ENCODE measurements at places on chromosomes 16 and 17. TPM values are rescaled to one million over a fixed set of nuclear protein-coding genes. Genes with fewer than 3 reads are reported as not detected.

Gene ABAT
- total RNA-seq = 7.3 TPM

DNA sequence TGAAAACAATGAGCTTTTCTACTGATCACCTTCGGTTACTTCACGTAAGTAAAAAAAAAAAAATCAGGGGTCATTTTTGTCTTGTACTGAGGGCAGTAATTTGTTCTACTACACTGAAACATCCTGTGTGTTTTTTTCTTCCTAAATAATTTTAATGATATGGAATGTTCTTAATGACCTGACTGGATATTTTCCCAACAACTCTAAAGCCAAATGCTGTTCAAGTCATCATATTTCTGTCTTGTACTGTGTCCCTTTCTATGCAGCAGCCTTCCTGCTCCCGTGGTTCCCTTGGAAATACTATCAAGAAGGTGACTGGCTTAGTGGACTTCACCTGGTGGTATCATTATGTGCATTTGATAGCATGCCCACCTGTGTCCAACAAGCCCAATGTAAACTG is 10.8 kb upstream of the CDR2 start:
- no peak for DNase-seq

DNA sequence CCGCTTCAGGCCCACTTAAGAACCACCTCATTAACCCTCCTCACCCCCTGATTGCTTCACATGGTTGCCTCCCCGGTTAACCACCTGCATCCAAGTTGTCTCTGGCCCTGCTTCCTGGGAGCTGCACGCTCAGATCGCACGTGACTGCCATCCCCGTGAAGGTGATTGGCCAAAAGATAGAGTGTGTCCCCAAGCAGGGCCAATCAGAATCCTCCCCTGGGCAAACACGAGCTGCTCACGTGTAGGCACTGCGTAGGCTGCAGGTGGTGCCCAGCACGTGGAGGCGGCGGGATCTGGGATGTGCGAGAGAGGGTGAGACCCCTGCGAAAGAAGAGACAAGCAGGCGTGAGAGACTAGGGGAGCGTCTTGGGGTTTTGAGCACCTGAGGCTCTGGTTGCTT is 111.8 kb upstream of the CRHR1 start:
- DNase-seq = no peak

DNA sequence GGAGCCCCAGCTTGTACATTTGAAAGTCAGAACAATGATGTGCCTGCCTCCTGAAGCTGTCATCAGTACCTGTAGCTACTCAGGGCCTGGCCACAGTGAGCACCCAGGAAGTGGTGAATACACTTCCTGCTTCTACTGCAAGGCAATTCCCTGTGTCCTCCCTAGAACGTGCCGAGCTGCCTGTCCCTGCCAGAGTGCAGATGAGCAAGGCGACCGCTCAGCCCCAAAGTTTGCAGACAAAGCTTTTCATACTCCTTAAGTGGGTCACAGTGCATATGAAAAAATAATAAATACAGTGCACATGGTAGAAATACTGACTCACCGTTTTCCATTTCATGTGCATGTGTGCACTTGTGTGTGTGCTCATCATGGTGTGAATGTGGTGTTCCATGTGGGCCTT is 77.3 kb downstream of the MPRIP start:
- DNase-seq = no peak

Gene KRTAP2-2
- not detected for total RNA-seq

DNA sequence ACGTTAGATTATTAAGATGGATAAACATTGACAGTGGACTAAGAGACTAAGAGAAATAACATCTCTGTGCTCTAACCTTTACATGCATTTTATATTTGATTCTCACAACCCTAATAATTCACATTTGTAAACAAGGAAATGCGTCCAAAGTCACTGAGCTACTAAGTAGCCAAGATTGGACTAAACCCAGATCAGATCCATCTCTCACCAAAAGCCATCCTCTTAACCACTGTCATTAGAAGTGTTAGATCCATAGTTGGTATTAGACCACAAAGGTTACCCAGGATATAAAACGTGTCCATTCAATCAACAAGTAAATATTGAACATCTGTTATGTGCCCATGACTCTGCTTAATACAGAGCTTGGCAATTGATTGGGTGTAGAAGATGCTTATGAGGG is 5.2 kb downstream of the HSD17B2 start:
- DNase-seq = no peak

DNA sequence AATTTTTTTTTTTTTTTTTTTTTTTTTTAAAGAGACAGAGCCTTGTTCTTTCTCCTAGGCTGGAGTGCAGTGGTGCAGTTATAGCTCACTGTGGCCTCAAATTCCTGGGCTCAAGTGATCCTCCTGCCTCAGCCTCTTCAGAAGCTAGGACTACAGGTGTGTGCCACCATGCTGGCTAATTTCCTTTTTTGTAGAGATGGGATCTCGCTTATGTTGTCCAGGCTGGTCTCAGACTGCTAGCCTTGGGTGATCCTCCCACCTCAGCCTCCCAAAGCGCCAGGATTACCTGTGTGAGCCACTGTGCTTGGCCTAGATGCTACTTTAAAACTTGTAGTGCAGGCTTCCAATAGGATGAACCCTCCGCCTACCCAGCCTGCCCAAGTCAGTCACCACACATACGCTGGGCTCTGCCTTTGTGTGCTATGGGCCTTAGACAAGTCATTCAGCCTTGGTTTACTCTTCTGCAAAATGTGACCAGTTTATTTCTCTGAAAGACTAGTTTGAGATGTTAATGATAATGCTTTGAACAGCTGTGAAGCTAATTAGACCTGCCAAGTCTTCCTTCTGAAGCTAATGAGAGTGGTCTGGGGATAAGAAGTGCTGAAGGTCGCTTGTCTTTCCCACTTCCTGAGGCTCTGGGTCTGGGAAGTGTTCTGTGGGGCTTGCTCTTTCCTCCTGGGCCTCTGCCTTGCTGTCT is 5.2 kb downstream of the GPT2 start:
- DNase-seq = no peak

Gene TMEM256
- 131 TPM for total RNA-seq

DNA sequence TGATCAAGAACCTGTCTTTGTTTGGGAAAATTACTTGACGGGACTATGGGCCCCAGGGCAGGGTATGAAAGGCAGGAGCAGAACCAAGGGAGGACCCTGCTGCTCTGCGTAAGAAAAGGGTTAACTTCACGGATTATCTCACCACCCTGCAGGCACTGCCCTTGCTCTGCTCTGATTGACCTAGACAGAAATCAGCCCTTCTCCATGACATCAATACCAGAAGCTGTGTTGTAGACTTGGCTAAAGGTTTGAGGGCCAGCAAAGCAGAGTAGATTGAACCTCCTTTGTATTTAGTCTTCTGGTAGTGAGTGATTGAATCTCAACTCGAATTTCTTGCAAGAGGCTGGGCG is 52.9 kb upstream of the ETV4 start:
- DNase-seq = no peak

DNA sequence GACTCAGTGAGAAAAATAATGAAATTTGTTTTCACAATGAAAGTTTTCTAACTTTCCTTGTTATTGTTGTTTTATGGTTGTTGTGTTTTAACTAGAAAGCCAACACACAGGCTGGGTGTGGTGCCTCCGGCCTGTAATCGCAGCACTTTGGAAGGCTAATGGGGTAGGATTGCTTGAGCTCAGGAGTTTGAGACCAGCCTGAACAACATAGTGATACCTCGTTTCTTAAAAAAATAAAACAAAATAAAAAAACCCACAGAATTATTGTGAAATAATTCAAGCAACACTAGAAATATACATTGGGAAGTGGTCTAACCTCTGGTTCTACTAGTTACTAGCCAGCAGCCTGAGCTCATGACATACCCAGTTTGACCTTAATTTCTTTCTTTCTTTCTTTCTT is 630 bp downstream of the MILR1 start:
- no peak for DNase-seq

DNA sequence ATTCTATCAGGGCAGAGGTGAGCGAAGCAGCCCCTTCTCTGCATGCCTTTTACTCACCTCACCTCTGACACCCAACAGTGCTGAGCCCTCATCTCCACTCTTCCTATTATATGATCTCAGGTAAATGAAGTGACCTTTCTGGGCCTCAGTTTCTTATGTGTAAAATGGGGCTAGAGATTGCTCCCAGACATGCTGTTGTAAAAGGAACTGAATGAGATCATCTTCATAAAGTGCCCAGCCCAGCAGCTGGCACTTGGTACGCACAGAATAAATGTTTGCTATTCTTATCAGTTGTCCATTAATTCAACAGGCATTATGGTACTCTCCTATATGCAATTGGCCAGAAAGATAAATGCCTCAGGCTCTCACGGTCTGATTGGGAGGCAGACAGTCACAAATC is 4.5 kb upstream of the GALK1 start:
- no peak for DNase-seq

DNA sequence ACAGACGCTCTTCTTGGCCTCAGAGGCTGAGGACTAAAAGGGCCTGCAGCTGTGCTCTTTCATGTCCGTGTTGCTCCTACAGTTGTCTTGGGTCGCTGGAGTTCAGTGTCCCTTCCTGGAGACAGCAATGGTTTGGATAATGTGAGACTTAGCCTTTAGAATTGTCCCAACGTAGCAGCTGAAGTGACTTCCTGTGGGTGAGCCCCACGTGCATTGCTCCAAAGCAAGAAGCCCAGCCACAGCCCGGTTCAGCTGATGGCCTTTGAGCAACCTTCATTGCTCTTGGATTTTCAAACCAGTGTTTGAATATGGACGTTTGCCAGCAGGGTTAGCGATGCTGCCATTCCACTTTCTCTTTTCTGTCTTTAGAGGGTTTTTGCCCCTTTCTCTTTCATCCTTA is 19.7 kb downstream of the TMEM11 start:
- DNase-seq = no peak

Gene SLC5A10
- total RNA-seq = not detected

DNA sequence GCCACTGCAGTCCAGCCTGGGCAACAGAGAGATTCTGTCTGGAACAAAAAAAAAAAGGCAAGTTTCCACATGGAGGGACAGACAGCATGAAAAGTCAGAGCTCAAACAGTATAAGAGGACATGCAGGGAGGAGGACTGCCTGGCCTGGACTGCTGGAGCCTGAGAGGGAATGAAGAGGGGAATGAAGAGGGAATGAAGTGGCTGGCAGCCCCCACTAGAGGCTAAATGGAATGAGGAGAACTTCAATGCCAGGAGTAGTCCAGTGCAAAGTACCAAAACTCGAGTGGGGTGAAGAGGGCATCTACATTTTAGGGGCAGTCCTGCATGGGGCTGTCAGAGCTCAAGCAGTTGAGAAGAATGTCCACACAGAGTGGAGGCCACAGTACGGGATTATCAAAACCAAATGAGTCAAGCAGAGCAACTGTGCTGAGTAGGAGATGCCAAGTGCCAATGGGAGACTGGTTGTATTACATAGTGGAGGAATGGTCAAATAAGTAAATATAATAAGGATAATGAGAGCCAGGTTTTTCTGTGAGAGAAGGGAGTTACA is 22.9 kb downstream of the IKZF3 start:
- no peak for DNase-seq

DNA sequence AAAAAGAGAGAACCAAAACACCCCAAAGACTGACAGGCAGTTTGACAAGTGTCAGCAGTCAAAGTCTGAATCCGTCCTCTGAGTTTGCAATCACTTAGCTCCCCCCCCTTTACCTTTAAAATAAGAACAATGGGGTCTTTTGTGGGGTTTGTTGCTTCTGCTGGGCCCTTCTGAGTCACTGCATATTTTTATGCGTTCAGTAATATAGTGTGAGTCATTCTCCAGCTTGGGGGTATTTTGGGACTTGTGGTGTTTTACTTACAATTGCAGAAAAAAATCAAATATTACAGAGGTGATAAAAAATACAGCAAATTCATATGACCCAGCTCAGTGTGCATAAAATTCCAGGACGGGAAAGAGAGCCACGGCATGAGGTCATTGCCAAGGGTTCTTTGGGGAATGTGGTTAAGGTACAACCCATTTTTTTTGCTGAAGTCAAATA is 120.1 kb downstream of the CYLD start:
- DNase-seq = no peak

DNA sequence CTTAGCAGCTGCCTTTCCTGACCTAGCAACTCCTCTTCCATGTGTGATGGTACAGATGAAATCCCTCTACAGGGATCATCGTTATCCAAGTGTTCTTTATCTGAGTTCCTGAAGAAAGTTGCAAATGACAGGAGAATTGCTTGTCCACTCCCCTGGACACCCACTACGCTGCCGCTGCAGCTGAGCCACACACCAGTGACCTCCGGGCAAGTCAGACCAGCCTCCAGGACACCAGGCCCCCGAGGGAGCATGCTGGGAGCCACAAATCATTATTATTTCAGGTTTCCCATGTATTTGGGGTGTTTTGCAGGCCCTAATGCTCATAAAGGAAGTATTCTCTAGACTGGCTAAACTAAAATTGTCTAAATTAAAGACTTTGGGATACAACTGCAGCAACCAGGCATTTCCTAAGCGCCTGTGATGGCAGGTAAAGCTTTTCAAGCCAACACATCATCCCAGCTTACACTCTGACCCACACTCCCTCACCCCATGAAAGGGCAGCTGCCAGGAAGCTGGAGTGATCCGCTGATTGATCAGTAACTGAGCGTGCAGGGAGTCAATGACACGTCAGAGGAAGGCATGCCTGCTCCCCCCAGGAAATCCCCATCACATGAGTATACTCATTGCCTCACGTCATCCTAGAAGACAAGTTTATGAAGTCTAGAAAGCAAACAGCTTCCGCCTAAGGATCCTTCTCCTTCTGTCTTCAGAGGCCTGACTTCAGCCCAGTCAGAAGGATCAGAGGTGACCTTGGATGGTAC is 14.4 kb downstream of the FA2H start:
- no peak for DNase-seq

Gene ODAD4
- total RNA-seq = 3.2 TPM

DNA sequence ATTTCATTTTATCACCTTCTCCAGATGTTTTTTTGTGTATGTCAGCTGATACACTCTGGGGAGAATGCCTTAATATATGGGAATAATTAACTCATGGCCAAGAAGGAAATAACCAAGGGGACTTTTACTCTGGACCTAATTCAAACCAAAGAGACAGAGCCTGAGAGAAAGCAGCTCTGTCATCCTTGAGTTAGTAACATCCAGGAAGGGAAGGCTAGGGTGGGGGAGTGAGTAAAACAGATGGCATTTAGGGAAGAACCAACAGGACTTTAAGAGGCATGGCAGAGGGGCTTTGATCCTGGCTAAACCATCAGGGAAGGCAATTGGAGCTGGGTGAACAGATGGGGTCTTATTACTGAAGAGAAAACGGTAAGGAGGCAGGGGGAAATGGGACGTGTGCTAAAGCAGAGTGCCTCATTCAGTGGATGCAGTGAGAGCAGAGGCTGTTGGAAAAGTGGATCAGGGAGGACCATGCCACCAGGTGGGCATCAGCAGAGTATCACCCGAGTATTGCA is 2.5 kb upstream of the SMPD3 start:
- no peak for DNase-seq

DNA sequence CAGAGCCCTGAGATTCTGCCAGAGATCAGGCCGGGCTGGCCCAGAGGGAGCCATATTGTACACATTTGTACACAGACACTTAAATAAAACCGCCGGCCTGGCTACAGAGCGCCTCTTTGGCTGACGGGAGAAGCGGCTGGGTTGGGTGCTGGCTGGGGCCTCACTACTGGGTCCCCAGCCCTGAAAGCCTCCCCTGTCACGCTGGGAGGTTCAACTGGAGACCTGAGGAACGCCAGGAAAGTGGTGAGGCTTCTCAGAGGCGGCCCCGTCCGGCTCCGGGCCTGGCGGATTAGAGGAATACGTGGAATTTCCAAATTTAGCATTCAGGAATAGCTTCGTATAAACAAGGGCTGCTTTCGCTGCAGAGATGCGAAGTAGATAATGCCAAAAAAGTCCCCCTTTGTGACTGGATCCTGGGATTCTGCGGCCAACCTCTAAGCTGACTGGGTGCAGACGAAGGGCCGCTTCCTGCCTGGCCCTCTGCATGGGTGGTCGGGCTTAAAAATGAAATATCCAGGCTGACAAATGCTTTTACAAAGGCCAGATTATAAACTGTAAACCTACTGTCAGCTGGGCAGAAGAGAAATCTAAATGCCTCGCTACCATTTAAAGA is 252.4 kb downstream of the IRF8 start:
- DNase-seq = no peak

Data from uterus (tissue), 4 donors.